NCI-H146 (cell line): ENCODE measurements at places on chromosomes 11 and 22.

DNA sequence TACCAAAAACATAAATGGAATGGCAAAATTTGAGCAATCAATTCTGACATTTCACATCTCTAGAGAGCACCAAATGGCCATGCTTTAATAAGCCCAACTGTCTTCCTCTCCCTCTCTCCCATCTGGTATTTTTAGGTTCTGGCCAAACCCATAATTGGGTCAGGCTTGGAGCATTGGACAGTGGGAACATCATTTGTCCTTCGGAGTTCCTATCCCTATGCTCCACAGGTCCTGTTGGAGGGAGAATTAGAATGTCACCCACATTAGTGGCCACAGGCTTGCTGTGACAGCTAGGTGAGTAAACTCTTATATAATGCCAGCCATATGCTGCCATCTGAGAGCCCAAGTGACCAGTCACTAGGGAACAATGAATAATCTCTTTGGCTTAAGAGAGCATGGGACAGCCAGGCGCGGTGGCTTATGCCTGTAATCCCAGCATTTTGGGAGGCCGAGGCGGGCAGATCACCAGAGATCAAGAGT, 251.0 kb upstream of the CCDC90B start:
- DNase-seq, result no peak

DNA sequence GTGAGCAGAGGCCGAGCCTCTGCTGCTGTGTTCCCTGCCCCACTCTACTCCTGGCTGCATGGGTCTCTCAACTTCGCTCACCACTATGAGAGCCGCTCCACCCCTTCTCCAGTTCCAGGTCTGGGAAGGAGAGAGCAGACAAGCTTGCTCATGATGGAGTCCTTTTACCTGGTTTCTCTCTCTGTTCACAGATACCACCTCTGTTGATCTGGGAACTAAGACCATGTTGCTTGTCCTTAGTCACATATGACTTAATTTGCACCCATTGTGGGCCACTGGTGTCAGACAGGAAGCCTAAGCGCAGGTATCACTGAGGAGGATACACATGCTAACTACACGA, 26.8 kb downstream of the MCM5 start:
- no peak for DNase-seq

GRCh38 chr11:8167796-8168195, 1.0 kb downstream of the RIC3 start:
- no peak for DNase-seq

DNA sequence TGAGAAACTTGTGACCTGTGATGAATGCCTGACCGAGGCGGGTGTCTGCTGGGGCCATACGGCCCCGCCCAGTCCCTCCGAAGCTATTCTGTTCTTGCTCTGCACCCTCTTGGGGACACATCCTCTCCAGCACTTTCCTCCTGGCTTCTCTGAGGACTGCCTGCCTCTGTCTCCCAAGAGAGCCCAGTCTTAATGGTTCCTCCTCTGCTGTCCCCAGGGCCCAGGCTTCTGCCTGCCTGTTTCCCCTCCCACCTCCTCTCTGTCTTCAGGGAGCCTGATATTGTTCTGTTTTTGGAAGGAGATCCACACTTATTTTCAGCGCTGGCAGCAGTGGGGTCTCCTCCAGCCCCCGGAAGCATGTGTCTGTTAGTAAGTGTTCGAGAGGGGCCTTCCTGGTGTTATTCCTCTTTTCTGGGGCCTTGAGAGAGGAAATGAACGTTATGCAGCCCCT, 18.7 kb downstream of the SYNGR1 start:
- no peak for DNase-seq

DNA sequence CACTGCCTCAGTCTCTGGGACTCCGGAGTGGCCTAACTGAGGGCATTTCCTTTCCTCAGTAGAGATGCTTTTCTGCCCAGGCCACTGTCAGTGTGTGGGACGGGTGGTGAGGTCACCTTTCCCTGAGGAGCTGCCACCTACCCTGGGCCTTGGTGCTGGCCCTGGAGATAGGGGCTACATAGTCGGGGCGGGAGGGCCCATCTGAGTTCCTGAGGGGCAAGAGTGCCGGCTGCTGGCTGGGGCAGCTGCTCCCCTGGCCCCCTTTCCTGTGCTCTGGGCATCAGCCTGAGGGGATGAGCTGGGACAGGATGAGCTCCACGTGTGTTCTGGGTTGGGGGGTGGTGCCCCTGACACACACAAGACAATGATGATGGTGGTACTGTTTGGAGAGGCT, 5.4 kb downstream of the KCNC1 start:
- no peak for DNase-seq

DNA sequence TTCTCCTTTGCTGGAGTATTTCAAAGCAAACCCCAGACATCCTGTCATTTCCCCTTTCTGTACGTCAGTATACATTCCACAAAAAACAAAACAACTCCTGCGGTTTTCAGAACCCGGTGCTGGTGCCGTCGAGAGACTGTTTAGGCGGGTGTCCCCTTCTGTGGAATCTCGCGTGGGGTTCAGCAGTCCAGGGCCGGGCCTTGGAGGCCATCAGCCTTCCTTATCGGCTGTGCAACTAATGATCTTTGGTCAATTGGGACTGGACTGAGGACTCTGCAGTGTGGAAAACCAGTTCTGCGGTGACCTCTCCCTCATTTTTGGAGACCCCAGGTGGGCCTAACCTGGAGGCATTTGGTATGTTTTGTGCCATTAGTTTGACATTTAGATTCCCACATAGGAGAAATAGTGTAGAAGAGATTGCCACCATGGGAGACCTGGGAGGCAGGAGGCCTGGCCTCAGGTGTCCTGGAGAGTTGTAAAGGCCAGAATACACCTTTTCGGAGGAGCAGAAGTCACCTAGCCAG, 84.4 kb downstream of the TBC1D22A start:
- no peak for DNase-seq

DNA sequence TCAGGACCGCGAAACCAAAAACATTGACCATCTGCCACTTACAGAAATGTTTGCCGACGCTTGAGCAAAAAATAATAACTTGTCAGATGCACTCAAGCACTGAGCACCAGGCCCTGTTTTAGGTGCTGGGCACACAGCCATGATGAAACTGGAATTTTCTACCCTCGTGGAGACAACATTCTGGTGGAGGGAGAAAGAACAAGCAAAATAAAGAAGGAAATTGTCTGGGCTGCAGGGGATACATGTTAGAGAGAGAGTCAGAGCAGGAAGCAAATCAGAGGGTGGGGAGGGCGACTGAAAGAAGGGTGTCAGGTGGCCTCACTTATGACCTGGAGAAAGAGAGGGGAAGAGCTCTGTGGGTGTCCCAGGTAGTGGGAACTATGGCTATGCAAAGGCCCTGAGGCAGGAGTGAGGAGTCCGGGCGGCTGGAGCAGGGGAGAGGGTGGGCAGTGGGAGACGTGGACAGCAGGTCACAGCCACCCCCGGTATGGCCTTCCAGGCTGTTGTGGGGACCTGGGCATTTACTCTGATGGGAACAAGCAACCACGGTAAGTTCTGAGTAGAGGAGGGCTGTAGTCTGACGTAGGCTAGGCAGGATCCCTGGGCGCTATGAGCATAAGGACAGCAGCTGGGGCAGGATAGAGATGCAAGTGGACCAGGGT, 78.8 kb downstream of the MYEOV start:
- no peak for DNase-seq

DNA sequence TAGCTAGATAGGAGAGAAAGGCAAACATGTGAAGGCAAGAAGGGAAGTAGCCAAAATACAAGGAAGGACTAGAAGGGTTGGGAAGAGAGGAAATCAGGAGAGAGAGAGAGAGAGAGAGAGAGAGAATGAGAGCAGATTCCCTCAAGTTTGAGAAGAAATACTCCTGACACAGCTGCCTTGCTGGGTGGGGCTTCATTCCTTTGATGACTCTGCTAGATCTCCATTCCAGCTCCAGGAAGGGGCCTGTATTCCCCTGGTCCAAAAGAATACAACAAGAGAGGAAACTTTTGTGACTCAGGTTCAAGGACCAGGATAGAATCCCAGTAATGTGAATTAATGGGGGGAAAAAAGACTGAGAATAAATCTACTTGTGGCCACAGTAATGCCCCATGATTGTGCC, 62.9 kb upstream of the SPON1 start:
- DNase-seq, result no peak

GRCh38 chr11:108027057-108027456, 18.4 kb downstream of the CUL5 start:
- DNase-seq, result no peak

- no peak for DNase-seq
Observed at GRCh38 chr11:38547462-38547861, 1949.4 kb upstream of the RAG2 start.

DNA sequence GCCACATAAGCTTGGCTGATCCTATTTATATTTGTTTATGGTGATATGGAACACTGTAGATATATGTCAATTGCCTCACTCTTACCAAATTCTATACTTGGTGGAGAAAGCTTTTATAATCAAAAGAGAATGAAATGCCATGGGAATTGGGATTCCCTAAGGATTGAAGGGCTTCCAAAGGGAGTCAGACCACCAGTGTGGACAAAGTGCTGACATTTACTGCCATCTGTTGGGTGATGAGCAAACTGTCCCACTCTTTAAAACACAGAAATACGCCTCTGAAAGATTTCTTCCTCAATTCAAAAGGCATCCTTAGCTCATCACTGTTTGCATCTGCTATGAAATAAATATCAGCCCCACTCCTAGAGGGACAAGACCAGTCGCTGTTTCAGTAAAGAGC, 7.1 kb downstream of the SLC1A2 start:
- no peak for DNase-seq

DNA sequence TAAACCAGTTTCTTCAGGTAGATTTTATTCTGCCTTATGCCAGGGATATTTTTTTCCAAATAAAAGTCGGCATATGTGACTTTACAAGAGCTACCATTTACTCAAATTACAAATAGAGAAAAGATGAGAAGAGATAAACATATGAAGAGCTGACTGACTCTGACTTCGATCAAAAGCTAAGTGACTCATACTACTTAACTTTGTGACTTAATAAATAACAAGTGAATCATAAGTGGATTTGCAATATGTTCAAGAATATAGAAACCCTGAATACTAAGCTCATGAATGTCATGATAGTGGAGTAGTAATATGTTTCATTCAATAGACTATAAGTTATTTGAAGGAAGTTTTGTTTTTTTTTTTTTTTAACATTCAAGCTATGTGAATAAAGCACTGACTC, 130.5 kb upstream of the ANO3 start:
- no peak for DNase-seq

- no peak for DNase-seq
Observed at GRCh38 chr22:44855855-44856254, 103.5 kb downstream of the ARHGAP8 start.

- peak; percentile 89 for DNase-seq
Observed at GRCh38 chr11:3840870-3841425, at the start of gene RHOG. RHOG (minus strand) TSS chr11:3840959; CDS start chr11:3828138, 12,821 bp downstream.

- no peak for DNase-seq
Observed at GRCh38 chr22:46065691-46066454, 84.5 kb upstream of the PPARA start.

GRCh38 chr22:45553351-45554039, 50.8 kb downstream of the FBLN1 start:
- peak; percentile 57 for DNase-seq

DNA sequence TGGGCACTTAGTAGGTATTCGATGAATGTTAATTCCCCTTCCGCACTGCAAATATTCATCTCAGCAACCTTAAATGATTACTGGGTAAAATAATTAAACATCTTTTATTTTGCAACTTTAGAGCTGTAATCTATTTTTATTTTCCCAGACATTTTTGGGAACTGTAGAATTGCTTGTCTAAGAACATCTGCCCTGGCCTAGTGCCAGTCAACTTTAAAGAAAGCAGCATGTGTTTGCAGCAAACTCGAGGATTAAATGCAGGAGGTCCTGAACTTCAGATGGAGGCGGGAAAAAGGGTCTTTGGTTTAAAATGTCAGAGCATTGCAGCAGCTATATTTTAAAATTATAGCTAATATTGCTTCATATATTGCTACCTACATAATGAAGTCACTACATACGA, 190.0 kb downstream of the PGR start:
- DNase-seq, result no peak

GRCh38 chr22:20089226-20089976, 9.4 kb downstream of the DGCR8 start:
- no peak for DNase-seq

DNA sequence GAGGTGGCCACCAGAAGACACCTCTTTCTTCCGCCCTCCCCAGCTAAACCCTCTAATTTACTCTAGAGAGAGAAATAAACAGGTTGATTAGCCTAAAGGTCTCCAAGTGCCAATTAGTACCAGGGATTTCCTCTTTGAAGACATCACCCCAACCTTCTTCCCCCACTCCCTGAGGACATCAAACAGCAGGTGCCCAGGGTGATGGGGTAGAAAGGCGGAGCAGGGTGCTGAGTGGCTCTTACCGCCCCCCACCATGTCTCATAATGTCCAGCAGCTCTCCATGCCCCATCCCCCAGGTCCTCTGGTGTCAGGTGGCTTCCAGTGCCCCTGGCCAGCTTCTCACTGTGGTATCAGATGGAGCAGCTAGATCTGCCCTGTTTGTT, 5.3 kb upstream of the GNAZ start:
- no peak for DNase-seq

GRCh38 chr11:118870396-118871343, 13.0 kb upstream of the CXCR5 start:
- no peak for DNase-seq

GRCh38 chr11:83335446-83336070, 49.4 kb upstream of the CCDC90B start:
- DNase-seq, result no peak

- no peak for DNase-seq
Observed at GRCh38 chr11:107384144-107384852, 73.3 kb downstream of the CWF19L2 start.

GRCh38 chr11:86760577-86760976, 39.8 kb upstream of the PRSS23 start:
- no peak for DNase-seq

DNA sequence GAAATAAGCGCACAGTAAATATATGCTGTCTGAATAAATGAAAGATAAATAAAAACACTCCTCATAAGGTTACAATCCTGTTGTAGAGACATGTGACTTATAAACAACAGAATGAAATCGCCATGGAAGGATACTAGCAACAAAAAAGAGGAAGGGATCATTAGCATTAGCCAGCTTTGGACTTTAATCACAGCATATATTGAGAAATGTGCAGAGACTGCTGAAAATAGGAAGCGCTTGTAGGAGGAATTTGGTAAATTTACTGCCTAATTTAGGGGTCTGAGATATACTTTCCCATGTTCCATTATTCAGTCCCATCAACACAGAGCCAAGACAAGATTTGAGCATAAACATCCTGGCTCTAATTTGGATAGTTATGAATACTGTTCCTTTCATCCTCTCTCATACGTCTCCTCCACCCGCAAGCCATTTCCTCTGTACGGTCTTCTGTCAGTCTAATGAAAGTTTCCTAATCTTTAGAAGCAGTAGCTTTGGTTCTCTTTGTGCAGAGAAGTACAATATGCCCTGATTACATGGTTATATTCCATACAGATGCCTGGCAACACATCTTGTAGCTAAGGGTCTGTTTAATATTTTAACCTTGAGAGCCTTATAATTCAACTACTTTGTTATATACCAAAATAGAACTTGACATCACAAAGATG, 37.1 kb upstream of the AKIP1 start:
- no peak for DNase-seq

DNA sequence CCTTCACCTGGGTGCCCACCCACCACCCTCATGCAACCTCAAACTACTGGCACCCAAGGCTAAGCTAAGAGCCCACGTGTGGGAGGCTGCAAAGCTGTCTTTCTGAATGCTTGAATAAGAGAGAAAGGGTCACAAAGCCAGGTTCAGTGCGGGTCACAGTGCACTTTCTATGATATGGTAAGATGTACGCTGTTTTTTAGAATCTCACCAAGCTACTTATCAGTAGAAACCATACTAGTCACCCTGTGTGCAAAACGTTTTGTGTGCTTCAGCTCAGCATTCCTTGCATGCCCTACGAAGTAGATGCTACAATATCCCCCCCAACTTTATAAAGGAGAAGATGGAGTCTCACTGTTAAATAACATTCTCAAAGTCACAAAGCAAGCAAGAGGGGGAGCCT, 14.9 kb downstream of the P2RX3 start:
- no peak for DNase-seq
